ENCODE measurements at places on chromosomes 4 and X.

GRCh38 chr4:140300271-140300970 is 73.0 kb upstream of the SCOC start:
- no peak for DNase-seq

DNA sequence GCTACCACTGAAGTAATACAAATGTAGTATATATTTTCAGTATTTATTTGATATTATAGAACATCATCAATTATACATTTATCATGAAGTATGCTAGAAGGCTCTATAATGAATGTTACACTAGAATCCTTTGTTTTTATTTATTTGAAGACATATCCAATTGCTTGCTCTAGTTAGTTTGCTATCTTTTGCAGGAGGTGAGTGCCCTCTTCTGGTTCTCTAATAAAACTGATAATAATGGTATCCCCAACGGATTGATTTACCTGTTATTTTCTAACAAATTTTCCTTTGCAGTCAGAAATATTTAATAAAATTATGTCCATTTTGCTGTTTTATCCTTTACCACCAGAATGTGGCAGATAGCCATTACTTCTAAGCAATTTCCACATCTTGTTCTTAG is 274.3 kb upstream of the TACR3 start:
- DNase-seq, result no peak

DNA sequence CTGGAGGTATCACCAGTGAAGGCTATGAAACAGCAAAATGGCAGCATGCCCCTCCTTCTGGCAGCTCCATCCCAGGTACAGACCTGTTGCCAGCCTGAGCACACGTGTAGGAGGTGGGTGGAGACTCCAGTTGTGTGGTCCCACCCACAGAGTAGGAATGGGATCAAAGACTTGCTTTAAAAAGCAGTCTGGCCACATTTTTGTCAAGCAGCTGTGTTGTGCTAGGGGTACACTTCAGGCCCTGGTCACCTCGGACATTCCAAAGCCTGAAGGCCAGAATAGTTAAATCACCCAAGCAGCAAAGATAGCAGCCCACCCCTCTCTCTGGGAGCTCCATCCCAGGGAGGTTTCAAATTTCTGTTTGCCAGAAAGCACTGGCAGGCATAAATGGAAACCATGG is 20.3 kb upstream of the AMBN start:
- DNase-seq, result no peak

DNA sequence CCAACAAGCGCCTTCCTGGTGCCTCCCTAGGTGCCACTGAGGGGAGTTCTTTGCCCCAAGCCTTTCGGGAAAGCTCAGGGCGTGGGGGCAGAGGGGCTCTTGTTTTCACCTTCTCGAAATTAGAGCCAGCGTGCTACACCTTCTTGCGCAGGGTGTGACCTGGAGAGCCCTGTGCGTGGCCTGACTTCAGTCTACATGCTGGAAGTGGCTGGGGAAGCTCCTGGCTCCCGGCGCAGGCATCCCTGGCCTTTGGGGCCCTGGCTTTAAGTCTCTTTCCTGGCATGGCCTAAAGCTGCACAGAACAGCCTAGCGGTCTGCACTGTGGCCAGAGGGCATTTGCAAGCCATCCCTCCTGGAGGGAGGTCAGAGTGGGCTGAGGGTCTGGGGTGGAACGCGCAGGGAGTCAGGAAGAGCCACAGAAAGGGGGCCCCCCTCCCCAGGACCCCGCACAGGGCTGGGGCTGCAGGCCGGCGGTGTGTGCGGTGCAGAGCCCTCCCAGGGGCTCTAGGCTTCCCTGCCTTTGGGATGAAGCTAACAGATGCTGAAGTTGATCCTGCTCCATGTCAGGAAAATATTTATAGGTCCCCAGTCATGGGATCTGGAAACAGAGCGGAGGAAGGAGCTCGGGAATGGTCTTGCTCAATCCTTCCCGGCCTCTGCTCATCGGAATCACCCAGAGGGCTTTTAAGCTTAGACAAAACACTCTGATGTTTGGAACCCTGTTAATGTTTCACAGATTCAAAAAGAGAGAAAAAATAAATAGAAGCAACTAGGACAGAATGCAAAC is 781 bp upstream of the SPON2 start:
- DNase-seq, result no peak

DNA sequence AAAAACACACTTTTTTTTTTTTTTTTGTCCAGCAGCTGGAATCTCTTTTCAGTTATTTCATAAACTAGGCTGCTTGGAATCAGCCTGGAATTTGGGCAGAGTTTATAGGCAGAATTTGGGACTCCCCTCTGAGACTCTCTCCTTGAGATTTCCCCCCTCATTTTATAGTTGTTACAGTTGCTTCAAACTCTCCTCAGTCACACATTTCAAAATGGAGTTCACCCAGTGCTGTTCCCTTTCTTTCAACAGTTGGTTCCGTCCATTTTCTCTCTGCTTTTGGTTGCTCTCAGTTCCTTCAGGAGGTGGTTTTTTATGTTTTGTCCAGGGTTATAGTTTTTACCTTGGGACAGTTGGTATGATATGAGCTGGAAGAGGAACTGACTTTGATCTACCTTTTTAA is 27.5 kb downstream of the NSD2 start:
- DNase-seq, result no peak

- DNase-seq, result no peak
These were observed 6.3 kb downstream of the AMMECR1 start for GRCh38 chrX:110311437-110312230.

GRCh38 chrX:123223859-123224258 is 39.8 kb downstream of the GRIA3 start:
- no peak for DNase-seq

DNA sequence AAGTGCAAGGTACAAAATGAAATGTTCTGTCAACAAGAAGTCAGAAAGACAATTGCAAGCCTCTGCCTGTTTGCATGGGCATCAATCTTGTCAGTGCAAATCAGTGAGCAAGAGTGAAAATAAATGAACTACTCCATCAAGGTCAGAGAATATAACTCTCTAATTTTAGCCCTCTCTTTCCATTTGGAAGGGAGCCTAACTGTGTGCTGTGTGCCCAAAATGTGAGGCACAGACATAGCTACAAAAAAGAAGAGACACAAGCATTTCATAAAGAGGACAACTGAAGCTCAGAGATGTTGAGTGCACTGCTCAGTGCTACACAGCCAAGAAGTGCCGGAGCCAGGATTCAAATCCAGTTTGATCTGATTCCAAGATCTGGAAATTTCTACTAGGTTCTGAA is 114.3 kb downstream of the SLC2A9 start:
- no peak for DNase-seq

DNA sequence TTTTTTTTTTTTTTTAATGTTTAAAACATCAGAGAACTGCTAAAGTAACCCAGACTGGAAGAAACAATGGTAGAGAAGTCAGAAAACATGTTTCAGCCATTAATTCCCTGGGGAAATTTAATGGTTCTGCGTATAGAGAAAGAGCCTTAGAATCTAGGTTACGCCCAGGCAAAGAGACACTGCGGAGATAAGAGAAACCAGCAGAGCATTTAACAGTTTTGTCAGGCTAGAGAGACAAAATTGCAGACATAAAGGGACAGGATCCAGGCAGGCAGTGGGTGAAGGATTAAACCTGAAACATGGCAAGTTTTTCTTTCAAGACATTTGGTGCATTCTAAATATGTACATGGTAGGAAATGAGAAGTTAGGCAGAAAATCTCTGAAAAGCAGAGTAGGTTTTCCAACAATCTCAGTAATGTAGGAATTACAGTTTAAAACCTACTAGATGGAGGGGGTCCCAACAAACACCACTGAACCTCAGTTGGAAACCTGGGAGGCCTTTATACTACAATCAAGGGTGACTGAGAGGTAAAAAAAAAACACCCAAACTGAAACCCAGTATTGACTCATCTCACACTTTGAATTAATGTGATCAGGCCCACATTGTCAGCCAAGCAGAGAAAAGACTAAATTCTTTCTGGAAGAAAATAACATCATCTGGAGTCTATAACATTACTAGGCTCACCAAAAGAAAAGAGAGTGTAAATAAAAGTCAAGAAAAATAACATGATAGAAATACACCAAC is 254.2 kb upstream of the NWD2 start:
- no peak for DNase-seq

DNA sequence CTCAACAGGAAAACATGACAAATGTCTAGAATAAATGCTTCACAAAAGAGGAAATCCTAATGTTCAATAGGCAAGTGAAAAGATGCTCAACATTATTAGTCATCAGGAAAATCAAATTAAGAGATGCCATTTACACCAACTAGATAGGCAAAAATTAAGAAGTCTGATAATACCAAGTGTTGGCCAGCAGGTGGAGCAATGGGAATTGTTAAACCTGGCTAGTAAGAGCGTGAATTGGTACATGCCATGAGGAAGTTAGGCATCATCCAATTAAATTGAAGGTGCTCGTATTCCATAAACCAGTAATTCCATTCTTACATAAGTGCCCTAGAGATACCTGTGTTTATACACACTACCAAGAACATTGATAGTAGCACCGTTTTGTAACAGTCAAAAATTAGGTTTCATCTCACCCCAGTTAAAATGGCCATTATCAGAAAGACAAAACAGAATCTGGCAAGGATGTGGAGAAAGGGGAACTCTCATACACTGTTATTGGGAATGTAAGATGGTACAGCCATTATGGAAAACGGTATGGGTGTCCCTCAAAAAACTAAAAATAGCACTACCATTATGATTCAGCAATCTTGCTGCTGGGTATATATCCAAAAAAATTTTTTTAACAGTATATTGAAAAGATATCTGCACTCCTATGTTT is 14.0 kb upstream of the ZCCHC18 start:
- no peak for DNase-seq

GRCh38 chr4:129823105-129823504 is 727.2 kb downstream of the C4orf33 start:
- no peak for DNase-seq

DNA sequence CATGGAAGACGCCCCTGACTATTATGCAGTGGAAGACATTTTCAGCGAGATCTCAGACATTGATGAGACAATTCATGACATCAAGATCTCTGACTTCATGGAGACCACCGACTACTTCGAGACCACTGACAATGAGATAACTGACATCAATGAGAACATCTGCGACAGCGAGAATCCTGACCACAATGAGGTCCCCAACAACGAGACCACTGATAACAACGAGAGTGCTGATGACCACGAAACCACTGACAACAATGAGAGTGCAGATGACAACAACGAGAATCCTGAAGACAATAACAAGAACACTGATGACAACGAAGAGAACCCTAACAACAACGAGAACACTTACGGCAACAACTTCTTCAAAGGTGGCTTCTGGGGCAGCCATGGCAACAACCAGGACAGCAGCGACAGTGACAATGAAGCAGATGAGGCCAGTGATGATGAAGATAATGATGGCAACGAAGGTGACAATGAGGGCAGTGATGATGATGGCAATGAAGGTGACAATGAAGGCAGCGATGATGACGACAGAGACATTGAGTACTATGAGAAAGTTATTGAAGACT is 3.6 kb downstream of the TSPYL2 start:
- DNase-seq, result no peak

GRCh38 chrX:152530967-152531366 is 79.9 kb upstream of the GABRA3 start:
- DNase-seq, result no peak

DNA sequence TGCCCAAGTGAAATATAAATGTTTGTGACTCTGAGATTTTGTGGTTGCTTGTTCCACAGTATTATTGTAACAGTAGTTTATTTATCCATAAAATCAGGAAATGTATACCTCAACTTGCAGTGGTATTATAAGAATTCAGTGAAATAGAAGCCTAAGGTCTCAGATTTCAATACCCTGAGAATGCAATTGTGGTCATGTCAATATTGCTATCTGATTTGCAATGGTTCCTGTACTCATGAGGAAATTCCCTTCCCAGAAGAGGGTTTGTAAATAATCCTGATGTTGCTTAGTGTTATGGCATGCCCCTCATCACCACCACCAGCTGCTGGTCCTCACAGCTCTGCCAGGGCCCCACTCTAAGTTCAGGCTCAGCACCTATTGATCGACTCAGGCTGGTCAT is 67.8 kb downstream of the SLC34A2 start:
- no peak for DNase-seq

GRCh38 chr4:110245577-110245976 is 47.2 kb upstream of the ELOVL6 start:
- DNase-seq, result no peak

DNA sequence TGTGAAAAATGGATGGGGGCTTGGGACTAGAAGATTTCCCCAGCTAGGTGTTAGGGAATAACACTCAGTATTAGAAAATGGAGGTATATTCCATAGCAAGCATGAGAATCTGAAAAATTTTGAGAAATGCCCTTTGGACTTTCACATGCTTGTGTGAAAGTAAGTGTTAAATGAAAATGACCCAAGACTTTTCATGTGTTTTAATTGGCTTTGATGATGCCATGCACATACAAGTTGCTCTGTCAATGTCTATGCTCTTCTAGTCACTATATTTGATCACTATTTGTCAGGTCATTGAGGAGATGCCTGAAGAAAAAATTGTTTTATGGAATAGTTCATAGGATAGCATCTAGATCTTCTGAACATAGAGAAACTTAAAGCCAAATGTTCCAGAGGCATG is 147.6 kb downstream of the SH2D1A start:
- DNase-seq, result no peak

- DNase-seq, result no peak
These were observed 48.2 kb downstream of the RBM47 start for GRCh38 chr4:40581254-40582140.

DNA sequence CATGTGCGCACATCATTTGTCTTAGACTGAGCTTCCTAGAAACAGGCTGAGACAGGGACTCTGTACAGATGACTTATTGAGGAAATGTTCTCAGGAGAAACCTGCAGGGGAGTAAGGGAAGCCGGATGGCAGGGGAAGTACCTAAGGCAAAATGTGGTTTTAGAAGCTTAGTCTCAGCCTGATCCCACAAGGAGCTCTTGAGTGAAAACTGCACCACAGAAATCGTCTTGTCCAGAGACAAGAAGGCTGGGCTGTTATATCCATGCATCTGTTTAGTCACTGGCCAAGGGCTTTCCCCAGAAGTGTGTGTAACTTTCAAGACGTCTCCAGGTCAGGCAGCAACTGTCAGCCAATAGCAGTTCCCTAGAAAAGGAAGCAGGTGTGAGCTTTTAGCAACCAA is 86.0 kb downstream of the FUNDC1 start:
- DNase-seq, result no peak

- DNase-seq, result no peak
These were observed 12.2 kb upstream of the FGF2 start for GRCh38 chr4:122814426-122814825.

- no peak for DNase-seq
These were observed 36.2 kb upstream of the NDNF start for GRCh38 chr4:121108557-121108956.

DNA sequence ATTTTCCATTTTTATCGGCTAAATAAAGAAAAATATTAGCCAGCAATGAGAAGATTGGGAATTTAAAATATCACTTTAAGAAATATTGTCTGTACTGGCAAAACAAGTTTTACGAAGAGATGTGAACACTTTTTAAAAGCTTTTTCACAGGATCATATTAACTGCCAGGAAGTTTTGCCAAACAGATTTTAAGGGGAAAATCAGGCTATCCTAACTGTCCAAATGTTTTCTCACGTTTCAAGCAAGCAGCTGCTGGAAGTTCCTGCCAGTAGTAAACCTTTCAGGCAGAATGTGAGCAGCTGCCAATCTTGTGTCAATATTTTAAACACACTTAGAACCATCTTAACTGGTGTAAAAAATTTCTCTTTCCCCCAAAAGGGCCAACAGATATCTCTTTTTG is 101.1 kb downstream of the ADGRL3 start:
- no peak for DNase-seq

All from activated CD8-positive, alpha-beta memory T cell treated with anti-CD3 and anti-CD28 coated beads for 48 hours (primary cell).